Activated T-cell treated with anti-CD3 and anti-CD28 coated beads for 48 hours (primary cell): ENCODE measurements at places on chromosomes 13 and 19.

- no peak for DNase-seq
Observed at GRCh38 chr13:37118016-37118415, 12.6 kb upstream of the CSNK1A1L start.

DNA sequence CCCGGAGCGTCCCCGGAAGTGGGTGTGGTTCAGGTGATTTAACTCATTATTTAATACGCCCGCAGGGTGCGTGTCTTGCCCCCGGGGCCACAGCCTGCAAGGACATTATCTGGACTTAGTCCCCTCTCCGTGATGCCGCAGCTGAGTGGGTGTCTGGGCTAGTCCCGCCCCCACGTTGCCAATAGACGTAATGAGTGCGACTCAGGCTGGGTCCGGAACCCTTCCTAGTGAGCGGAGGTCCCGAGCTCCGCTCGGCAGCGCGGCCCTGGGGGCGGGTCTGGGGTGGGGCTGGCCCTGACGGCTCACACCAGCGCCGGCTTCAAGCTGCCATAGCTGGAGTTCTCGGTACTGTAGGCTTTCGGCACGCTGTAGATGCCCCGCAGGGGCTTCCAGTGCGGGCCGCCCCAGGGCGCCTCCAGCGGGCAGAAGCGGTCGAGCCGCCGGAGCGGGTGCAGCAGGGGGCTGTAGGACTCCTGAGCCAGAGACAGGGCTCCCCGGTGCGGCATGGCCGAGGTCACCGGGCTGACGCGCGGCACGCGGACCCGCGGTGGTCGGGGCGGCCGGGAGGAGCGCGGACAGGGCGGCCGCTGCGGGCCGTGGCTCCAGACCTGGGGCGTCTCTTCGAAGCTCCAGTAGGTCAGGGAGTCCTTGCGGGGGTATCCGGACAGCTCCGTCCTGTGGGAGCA, 918 bp upstream of the LHB start:
- peak; percentile 60 for DNase-seq

GRCh38 chr19:10010939-10011338, 635 bp upstream of the COL5A3 start:
- no peak for DNase-seq

- DNase-seq, result no peak
Observed at GRCh38 chr13:40666933-40667621, 636 bp upstream of the FOXO1 start.

DNA sequence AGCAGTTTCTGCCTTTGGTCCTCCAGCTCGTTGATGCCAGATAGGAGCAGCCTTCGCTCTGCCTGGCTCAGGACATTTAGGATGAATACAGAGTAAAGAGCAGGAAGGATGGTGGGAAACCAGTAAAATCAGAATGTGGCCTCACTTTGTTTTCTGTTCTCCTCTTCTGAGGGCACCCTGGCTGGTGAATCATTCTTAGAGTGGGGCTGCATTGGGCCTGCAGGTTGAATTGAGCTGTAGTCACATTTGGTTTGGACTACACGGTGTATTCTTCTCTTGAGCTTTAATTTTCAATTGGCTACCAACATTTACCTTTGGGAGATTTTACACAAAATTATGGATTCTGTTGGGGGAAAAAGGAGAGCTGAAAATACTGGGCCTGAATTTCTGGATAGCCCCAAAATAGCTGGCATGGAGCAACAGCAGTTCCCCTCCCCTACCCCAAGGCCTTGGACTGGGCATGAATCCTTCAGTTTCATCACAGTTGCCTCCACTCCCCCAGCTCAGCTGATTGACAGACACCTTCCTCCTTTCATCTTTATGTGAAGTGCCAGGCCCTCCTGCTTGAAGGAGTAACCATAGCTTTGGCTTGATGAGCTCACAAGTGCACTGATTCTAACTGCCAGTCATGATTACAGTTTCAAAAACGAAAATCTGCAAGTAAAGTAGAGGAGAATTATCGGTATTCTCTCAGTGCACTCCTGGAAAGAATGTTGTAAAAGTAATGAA, 24.3 kb downstream of the ERCC5 start:
- DNase-seq, result no peak

DNA sequence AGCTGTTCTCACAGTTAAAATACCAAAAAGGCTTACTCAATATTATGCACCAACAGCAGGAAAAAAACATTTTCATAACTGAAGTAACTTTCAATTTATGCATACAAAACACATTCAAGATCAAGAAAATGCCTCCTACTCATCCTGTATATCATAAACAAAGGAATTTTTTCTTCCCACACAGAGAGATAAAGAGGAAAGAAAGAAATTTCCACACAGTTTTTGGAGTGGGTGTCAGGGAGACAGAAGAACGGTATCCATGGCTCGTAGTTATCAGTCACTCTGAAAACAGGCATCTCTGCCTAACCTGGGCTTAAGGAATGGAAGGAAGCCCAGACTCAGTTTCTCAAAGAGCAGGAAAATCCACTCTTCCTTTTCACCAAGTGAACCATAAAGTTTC, 92.4 kb upstream of the SIAH3 start:
- DNase-seq, result no peak

DNA sequence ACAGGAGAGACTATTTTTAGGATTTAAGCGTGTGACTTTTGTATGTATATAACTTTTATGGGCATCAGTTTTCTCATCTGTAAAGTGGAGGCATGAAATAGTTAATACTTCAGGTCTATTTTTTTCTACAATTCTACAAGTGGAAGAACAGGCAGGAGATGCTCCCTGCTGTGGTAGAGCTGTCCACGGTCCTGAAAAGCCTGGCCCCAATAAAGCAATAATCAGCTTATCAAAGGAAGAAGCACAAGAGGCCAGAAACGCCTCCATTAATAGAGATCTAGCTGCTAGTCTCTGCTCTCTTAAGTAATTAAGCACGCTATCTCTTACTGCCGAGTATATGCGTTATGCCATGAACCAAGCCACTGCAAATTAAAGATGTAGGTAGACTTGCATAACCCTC, 28.0 kb upstream of the WASF3 start:
- no peak for DNase-seq
